GM13977 (cell line): ENCODE measurements at places on chromosomes 4 and X.
A peak's percentile ranks its signal among the peaks of the same experiment; 100 is the strongest.

- no peak for DNase-seq
Measured at GRCh38 chr4:177740563-177740962, 298.3 kb upstream of the AGA start.

DNA sequence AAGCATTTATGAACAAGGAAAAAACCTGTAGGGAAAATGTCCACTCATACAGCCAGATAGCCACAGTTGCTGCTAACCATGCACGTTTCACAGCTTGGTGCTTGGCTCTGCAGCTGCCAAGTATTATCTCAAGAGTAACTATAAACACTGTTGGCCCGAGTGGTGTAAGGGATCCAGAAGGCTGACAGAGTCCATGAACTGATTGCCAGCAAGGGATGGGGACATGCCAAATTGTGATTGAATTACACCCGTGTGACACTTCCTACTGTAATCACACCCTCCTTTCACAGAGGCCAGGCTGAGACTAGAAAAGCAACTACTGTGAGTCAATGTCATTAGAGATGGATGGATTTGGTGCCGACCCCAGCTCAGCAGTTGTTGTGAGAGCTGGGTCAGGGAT lies 223.9 kb upstream of the ANKRD50 start:
- DNase-seq: no peak

- DNase-seq: no peak
Measured at GRCh38 chrX:9369802-9370291, 95.0 kb upstream of the TBL1X start.

DNA sequence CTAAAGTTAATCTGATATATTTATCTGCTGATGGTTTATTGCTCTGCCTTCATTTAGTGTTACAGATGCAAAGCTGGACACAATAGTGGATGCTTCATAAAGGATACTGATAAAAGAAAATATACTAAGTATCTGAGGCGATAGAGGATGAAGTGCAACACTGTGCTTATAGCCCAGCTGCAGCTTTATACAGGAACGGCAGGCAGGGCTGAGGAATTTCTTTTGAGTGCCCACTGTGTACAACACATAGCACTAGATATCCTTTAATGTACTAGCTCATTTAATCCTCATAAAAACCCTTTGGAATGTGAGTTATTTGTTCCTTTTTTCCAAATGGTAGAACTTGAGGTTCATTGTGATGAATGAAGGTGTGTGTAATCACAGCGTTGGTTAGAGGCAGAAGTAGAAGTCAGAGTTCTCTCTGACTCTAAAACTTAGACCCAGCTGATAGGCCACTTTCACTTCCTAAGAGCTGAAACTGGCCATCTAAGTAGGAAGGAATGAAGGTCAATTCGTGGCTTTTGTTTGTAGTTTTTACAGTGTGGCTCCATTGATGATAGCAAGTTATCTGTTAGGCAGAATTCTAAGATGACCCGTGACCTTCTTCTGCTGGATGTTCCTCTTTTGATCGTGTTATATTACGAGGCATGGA lies 138.0 kb downstream of the VEGFC start:
- no peak for DNase-seq

DNA sequence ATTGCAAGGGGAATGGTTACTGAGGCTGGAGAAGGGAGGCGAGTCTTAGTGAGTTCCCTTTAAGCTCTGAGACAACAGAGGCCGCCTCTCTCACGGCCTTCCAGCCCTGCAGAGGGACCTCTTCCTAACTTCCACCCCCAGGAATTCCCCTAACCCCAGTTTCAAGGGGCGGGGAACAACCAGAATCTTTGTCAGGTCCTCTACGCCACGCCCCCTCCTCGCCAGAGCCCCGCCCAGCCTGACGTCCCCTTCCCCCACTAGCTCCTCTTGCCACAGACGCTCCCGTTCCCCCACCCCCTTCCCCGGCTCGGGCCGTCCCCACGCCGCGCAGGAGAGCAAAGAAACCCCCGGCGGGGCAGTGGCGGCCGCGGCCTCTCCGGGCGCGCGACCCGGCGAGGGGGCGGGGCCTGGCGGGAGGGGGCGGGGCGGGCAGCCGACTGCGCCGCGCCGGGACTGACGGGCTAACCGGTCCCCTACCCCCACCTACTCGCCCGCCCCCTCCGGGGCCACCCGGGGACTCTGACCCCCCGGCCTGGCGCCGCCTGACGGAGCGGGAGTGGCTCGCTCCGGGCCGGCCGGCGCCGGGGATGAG lies 12.3 kb upstream of the TMEM156 start:
- DNase-seq: peak; percentile 89

- DNase-seq: no peak
Measured at GRCh38 chr4:37964734-37965457, 4.7 kb downstream of the PTTG2 start.

GRCh38 chrX:33134164-33134563 lies 77.2 kb downstream of the DMD start:
- DNase-seq: no peak

DNA sequence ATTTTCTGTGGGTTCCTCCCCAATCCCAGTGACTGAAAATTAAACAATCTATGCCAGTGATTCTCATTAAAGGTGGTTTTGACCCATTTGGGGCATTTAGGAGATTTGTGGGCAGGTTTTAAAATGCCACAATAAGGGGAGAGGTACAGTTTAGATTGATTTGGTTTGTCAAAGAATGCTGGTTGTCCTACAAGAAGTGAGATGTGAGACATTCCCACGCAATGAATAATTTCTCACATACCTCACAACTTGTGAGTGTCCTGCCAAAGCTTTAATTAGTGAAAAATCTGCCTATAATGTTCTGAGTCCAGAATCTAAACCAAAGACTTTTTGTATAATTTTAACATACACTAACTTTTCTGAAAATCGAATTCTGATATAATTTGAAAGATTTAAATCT lies 199.4 kb downstream of the MAPK10 start:
- DNase-seq: no peak

DNA sequence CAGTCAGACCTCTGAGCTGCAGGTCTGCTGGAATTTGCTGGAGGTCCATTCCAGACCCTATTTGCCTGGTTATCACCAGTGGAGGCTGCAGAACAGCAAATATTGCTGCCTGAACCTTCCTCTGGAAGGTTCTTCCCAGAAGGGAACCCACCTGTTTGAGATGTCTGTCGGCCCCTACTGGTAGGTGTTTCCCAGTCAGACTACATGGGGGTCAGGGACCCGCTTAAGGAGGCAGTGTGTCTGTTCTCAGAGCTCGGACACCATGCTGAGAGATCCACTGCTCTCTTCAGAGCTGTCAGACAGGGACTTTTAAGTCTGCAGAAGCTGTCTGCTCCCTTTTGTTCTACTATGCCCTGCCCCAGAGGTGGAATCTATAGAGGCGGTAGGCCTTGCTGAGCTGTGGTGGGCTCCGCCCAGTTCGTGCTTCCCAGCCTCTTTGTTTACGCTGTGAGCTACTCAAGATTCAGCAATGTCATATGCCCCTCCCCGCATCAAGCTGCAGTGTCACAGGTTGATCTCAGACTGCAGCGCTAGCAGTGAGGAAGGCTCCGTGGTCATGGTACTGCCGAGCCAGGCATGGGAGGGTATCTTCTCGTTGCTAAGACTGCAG lies 44.1 kb upstream of the KDR start:
- DNase-seq: no peak

DNA sequence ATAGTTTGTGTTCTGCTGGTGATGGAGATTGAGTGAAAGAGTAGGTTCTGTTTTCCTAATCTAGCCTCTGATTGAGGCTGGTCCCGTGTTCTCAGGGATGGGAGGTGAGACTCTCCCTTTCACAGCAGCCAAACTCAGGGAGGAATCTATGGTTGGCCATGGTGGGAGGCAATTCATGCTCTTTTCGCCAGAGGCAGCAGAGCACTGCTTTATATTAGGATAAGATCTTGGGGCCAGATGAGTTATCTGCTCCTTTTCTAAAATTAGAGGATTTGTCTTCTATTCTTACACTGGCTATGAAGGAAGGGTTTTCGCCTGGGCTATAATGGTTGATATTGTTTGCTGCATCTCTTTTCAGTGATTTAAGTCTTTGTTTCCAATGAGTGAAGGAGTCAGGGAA lies 63.9 kb upstream of the NLGN4X start:
- no peak for DNase-seq

DNA sequence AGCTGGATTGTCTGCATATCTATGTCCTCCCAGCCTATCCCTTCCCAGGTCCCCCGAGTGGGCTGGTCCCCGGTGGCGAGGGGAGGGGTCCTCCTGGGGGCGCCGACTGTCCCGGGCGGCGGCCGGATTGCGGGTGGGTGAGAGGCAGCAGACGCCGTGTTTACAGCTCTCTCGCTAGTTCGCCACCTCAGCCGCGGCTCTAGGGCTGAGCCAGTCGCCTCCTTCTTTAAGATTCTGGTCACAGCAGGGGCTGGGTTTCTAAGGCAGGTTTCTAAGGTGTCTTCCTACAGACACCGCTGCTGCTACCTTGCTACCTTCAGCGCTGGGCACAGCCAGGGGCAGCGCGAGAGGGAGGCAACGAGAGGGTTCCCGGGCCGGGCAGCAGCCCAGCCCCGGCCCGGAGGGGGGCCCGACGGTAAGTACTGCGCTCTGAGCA lies 57.2 kb downstream of the FRMPD3 start:
- DNase-seq: no peak

DNA sequence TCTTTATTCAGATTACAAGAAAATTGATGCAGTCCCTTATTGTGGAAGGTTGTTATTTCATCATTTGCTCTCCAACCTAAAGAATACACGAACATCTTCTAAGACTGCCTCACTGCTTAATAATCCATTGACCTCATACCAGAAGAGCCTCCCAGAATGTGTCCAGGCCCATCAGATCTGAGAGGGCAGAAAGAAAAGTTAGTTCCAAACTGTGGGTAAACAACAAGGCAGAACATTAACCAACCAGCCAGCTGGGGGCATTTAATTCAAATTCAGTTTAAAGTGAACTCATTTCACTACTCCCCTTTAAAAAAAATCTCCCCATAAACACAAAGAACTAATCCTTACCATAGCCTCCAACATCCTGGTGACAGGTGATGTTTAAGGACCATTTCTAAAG lies 13.8 kb downstream of the GPC4 start:
- no peak for DNase-seq

DNA sequence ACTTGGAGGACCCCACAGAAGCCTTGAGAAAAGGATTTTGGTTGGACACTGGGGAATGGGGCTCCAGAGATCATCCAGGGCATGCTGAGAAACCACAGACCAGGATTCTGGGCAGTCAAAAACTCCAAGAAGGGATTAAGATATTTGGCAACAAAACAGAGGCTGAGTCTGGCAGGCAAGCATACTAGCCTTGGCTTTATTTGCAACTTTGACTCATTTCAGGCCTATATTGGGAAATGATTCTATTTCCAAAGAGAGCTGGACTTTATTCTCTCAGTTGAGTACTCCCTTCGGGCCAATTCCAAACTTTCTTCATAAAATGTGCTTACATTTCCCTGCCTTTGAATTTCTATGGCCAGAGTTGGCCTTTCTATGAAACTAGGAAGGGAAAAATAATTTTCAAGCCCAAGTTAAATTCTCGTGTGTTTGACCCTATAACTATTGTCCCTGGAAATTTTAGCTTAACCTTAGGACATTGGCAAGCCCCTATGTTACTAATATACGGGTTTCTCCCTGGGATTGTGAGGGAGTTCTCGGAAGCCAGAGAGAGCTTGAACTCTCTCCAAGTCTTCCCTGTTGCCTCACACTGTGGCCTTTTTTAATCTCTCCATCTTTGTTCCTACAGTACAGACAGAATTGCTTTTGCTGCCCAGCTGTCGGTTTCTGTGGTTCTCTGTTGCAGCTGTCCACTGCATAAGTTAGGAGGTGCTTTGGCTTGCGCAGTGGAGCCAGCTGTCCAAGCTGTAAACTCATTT lies 112.6 kb upstream of the FAM9A start:
- no peak for DNase-seq

DNA sequence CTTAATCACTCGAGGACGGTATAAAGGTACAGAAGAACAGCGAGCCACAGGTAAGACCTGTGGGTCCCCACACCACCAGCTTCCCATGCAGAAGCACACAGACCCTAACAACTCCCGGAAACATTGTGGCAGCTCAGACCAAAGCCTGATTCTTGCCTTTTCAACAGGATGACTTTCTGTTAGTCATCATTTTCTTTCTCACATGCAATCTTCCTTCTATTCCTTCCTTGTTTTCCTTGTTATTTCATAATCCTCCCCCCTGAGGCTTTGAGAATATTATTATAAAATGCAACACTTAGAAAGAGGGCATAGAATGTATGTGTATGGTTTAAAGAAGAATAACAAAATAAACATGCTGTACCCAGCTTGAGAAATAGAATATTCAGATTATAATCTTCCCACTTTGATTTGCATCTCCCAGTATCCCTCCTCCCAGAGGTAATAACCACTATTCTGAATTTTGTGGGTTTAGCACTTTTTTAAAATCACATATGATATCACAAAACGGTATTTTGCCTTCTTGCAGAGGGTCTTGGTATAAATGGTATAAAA lies 100.9 kb downstream of the FHDC1 start:
- no peak for DNase-seq

- no peak for DNase-seq
Measured at GRCh38 chr4:2489841-2490552, 21.1 kb downstream of the RNF4 start.

- peak; percentile 7 for DNase-seq
Measured at GRCh38 chr4:3268395-3269104, 19.6 kb downstream of the MSANTD1 start.

GRCh38 chr4:25103418-25103817 lies 56.8 kb downstream of the SEPSECS start:
- DNase-seq: no peak

DNA sequence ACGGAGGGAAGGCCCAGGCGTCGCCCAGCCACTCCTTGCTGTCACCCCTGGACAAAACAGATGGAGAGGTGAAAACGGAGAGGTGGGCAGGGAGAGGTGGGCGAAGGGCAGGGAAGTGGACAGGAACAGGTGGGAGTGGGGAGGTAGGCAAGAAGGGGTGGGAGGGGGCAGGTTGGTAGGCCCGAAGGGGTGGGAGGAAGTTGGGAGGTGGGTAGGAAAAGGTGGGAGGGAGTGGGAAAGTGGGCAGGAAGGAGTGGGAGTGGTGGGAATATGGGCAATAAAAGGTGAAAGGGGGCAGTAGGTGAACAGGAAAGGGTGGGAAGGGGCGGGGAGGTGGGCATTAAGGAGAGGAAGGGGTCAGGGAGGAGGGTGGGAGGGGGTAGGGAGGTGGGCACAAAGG lies 9.0 kb upstream of the MAGEC1 start:
- no peak for DNase-seq

GRCh38 chrX:30302956-30303355 lies 6.2 kb downstream of the NR0B1 start:
- no peak for DNase-seq

GRCh38 chr4:105780176-105780575 lies 71.6 kb downstream of the GSTCD start:
- no peak for DNase-seq
